GM10248 (cell line): ENCODE measurements at places on chromosomes 1 and 21.

DNA sequence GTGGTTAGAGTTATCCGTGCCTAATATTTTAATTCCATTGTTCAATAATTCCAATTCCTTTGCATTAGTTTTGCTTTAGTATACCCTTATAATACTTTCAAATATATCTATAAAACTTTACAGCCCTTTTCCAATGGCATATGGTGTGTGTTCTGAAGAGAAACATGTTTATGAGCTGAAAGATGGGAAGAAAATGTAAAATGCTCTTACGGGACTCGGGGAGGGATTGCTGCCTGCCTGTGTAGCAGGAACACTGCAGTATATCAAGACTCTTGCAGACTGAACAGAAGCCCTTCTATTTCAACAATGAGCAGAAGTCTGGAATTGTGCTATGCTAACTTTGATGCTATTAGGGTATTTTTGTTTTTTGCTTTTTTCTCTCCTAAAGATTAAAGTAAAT is 406.8 kb downstream of the PTBP2 start:
- no peak for DNase-seq

DNA sequence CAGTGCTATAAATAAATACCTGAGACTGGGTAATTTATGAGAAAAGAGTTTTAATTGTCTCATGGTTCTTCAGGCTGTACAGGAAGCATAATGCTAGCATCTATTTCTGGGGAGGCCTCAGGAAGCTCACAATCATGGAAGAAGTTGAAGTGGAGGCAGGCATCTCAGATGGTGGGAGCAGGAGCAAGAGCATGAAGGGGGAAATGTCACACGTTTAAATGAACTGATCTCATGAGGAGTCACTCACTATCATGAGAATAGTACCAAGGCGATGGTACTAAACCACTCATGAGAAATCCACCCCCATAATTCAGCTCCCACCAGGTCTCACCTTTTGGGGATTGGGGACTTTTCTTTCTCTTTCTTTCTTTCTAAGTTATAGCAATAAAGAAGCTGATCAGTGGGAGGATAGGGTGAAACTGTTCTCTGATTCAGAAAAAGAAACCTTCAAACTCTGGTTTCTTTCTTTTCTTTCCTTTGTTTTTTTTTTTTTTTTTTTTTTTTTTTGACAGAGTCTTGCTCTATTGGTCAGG is 17.1 kb upstream of the SPAG17 start:
- DNase-seq: no peak

GRCh38 chr1:216807696-216808095 is 84.5 kb upstream of the ESRRG start:
- DNase-seq: no peak

DNA sequence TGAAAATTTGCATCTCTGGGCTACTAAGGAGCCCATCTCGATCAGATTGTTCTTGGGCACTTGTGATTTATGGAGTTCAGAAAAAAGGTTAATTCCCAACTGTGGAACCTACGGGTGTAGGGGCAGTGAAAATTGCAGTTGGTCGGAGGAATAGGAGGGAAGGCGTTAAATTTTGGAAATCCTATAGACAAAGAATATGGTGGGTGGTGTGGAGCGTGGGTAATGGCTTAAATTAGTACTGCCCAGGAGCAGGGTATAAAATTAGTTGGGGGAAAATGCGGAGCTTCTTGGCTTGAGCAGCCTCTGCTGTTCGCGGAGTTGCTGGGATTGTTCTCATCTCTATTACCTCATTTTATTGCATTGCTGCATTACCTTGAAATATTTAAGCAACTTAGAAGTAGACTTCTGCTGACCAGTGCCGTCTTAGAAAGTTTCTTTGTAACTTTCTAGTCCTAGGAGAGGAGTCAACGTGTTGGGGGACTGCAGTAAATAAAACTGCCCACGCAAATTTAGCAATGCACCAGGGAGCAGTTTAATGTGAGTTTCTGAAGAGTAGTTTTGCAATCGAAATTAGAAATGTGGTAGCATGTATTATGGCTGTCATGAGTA is 514 bp downstream of the S1PR1 start:
- peak; percentile 24 for DNase-seq

GRCh38 chr1:57277681-57278080 is 146.2 kb downstream of the DAB1 start:
- DNase-seq: no peak

DNA sequence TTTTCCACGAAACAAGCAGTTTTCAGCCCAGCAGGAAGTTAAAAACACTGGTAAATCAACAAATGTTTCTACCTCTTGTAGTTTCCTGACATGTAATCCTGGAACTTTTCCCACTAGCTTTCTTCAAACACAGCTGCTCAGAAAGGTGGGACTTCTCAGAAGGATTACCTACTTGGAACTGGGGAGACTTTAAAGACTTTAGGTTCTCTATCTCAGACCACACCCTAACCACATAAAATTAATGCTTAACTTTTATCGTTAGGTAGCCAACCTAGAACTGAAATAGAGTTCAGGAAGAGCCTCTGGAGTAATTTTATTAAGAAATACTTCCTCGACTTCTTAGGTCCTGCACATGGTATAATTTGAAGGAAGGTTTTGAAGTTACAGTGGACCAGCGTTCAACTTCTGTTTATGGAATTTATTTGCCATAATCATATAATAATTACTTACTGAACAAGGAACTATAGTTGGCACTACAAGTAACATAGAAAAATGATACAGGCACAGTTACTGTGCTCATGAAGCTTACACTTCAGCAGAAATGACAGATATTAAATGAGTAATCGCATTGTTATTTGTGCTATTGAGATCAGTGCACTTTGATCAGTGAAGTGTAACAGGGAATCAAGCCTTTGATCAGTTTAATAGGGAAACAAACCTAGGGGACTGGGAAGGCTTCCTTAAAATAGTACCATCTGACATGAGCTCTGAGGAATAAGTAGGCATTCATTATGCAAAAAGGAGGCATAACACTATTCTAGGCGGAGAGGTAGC is at the start of gene BCL2L15:
Gene BCL2L15 (minus strand): TSS at position 180 of the 774 bp plus-strand sequence. CDS start 206 bp downstream, outside the sequence.
- no peak for DNase-seq

DNA sequence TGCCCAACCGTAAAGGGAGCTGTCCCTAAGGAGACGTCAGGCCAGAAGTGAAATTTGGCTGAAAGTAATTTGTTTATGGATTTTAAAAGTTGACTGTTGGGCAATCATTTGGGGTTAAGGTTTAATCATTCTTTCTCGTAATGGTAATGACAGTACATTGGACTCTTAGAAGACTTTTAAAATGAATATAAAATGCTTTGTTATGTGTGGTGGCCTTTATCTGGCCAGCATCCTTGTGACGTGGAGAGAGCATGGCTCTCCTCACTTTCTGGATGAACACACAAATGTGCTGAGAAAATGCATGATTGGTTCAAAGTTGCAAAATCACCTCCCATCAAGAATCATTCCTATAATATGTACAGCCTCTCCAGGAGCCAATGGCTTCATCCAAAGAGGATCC is 160.2 kb downstream of the DHRS3 start:
- DNase-seq: no peak

- DNase-seq: no peak
These were observed 20.4 kb upstream of the RCAN1 start for GRCh38 chr21:34635307-34635706.

GRCh38 chr1:75129983-75130789 is 4.0 kb upstream of the LHX8 start:
- peak; percentile 18 for DNase-seq

DNA sequence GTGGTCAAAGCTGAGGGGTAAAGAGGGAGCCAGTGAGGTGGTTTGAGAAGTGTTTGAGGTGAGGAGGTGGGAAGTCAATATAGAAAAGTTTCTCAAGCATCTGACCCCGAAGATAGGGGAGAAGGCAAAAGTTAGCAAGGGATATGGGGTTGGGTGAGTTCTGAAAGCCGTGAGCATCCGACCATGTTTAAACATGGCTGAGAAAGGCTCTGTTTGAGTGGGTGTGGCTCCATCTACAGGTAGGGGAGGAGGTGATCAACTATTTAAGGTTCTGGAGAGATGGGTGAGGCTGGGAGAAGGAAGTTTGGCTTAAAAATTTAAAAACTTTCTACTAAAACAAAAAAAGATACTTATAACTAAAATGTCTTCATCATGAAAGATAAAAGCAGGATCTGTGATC is 273.8 kb downstream of the KCNJ6 start:
- peak; percentile 40 for DNase-seq

DNA sequence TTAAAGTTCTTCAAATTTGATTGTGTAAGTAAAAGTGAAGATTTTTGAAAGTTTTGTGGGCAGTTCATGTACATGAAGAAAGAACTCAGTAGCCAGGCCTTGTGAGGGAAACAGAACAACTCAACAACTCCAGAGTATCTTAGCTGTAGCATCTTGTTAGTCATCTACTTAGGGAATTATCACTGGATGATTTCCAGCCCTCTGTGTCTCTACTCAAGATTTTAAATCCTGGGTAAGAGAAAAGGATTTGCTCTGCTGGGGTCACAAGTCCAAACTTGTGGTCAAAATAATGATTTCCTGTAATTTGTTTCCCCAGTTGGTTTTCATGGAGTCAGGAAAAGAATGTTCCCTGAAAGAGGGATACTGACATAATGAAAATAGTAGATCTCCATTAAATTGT is 8.2 kb downstream of the OR10T2 start:
- no peak for DNase-seq

- no peak for DNase-seq
These were observed 78.1 kb downstream of the KCNJ15 start for GRCh38 chr21:38334866-38335265.

GRCh38 chr1:184789884-184790283 is 35.2 kb upstream of the EDEM3 start:
- DNase-seq: no peak

DNA sequence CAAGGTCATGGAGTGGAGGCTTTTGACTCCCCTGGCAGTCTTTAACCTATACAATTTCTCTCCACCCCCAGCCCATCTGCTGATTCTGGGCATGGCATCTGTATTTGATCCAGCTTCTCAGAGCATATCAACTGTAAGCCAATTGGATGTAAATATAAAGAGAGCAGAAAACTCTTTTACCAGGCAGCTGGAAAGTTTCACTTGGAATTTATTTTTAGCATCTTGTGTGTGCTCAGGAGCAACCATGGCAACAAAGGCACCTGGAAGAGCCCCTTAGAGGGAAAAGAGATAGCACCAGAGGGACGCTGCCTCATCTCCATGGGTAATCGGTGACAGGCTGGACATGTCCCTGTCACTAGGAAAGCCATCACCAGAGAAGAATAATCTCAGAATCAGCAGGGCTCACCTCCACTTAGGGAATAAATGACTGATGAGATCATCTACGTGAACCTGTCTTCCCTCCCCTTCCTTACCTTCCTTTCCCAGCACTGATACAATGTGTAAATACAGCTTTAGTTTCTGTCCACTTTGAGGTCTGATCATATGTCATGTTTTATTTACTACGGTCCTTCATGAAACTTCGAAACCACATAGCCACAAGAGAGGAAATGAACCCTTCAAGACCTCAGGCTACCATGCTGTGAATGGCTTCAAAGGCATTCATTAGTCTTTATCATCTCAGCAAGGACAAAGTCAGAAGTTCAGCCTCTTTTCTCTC is 25.3 kb upstream of the SIPA1L2 start:
- peak; percentile 30 for DNase-seq

DNA sequence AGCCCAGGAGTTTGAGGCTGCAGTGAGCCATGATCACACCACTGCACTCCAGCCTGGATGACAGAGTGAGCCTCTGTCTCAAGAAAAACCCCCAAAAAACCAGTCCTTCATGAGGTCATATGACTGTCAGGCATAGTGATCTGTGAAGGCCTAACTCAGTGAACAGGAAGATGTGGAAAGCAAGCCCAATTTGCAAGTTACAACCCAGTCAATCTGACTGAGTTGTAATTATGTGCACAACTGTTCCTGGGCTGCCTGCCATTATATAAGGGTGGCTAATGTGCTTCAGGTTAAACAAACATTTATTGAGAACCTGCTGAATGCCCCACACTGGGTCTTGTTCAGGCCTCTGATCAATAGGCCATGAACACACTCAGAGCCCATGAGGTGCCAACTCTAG is 38.2 kb upstream of the KIRREL1 start:
- no peak for DNase-seq

DNA sequence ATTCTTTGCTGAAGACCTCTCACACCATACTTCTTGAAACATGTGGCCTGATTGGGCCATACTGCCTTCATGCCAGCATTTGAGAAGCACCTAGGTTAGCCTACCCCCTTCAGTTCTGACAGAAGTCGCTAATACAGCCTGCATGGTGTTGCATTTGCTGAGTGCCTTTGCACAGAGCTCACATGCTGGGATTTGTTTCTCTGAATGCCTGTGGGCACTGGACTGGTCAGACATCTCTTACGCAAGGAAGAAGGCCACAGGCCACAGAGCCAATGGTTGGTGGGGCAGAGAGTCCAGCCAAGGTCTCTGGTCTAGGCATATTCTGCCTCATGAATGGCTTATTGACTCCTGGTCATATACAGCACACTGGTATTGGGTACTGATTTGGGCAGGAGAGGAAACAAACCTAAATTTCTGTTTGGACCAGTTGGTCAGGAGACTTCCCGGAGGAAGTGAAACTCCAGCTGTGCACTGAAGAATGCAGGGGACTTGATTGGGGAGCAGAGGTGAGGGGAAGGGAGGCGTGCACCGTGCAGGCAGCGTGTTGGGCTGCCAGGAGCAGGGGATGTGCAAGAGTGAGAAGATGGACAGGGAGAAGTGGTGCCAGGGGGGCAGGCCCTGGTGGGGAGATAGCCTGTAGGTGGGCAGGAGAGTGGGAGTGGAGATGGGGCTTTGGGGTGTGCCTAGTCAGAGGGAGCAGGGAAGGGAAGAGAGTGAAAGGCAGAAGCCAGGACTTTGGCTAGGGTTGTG is 18.1 kb downstream of the URB2 start:
- peak; percentile 28 for DNase-seq

- no peak for DNase-seq
These were observed 80.9 kb upstream of the LBR start for GRCh38 chr1:225508538-225509375.

- peak; percentile 80 for DNase-seq
These were observed 35.6 kb upstream of the TMEM61 start for GRCh38 chr1:54944610-54945392.

DNA sequence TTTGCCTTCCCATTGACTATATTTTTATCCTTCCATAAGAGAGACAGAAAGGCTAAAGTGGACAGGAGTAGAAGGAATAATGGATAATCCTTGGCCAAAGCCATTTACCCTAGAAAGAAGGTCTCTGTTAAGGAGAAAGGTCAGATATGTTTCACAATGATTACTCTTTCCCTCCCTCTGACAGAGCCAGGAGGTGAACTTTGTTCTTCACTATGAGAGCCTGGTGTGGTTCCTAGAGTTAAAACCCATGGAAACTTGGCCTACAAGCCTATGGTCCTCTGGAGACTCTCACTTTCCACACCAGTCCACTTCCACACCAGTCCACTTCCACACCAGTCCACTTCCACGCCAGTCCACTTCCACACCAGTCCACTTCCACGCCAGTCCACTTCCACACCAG is 479.9 kb upstream of the ZP4 start:
- no peak for DNase-seq

DNA sequence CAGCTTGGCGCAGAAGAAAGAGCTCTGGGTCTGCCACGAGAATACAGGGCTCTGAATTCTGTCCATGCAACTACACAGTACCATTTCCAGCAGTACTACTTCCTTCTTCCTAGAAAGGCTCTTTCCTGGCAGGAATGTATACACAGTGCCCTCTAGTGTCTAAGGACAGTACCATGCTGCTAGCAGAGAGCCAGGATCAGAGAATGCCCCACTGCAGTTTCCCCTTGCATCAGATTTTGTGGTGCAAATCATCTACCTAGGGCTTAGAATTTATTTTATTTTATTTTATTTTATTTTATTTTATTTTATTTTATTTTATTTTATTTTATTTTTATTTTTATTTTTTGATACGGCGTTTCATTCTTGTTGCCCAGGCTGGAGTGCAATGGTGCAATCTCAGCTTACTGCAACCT is 50.8 kb downstream of the PAX7 start:
- peak; percentile 72 for DNase-seq
